ENCODE measurements at places on chromosomes 5 and 9. TPM values are rescaled to one million over a fixed set of nuclear protein-coding genes. Genes with fewer than 3 reads are reported as not detected.

DNA sequence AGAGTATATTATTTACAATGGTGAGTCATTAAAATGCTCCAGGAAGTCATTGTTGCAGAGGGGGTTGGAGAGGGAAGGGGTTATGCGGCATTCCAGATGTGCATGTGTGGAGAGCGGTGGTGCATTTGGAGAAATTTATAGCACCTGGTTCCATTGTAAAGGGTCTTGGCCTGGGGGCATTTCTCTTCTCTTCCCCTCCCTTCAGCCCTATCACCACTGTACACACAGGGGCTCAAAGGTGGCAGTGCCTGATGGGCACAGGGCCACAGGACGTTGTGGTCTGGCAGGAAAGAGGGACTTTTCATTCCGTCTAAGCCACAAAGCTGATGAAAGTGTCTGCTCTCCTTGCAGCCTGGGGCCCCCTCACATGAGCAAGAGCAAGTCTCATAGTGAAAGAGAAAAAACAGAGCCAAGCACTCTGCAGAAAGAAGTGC, 442.4 kb upstream of the ZNF462 start:
- DNase-seq: no peak
- no peaks in the 10 kb centered on the region for H3K36me3 ChIP-seq
- H3K27ac ChIP-seq: no peak overlapping the region
- H3K4me1 ChIP-seq: no peaks in the 10 kb centered on the region

- H3K4me1 ChIP-seq: no peaks in the 10 kb centered on the region
- H3K36me3 ChIP-seq: no peaks in the 10 kb centered on the region
- no peak overlapping the region for H3K27ac ChIP-seq
- H3K4me3 ChIP-seq: no peak overlapping the region
- no peaks in the 10 kb centered on the region for H3K27me3 ChIP-seq
These were observed 171.5 kb upstream of the ATP10B start for GRCh38 chr5:161023551-161023950.

DNA sequence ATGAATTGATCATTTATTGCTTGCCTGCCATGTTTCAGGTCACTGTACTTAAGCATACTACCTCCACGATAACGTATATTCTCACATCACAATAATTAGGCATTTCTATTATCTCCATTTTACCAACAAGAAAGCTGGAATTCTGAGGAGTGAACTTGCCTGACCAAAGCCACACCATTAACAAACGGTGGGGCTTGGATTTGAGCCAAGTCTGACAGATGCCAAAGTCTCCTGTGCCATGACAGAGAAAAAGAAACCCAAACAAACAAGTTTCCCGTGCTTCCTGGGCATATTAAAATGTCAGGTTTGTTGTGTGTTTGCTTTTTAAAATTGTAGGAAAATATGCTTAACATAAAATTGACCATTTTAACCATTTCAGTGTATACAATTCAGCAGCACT, 40.8 kb upstream of the KCNV2 start:
- DNase-seq: no peak
- no peaks in the 10 kb centered on the region for H3K36me3 ChIP-seq
- H3K4me3 ChIP-seq: no peak overlapping the region
- no peaks in the 10 kb centered on the region for H3K4me1 ChIP-seq
- H3K27ac ChIP-seq: no peak overlapping the region
- H3K27me3 ChIP-seq: no peaks in the 10 kb centered on the region

GRCh38 chr9:99635032-99635431, 186.7 kb upstream of the NR4A3 start:
- H3K4me3 ChIP-seq: no peak overlapping the region
- no peaks in the 10 kb centered on the region for H3K27me3 ChIP-seq
- H3K4me1 ChIP-seq: no peaks in the 10 kb centered on the region
- H3K27ac ChIP-seq: no peak overlapping the region

- H3K4me1 ChIP-seq: no peaks in the 10 kb centered on the region
- H3K27me3 ChIP-seq: no peaks in the 10 kb centered on the region
- no peaks in the 10 kb centered on the region for H3K36me3 ChIP-seq
- DNase-seq: no peak
These were observed 35.2 kb upstream of the IRX4 start for GRCh38 chr5:1917830-1918487.

The WHRN gene
- total RNA-seq: 7.4 TPM

The EPB41L4A gene
- 4.6 TPM for total RNA-seq

The FAM81B gene
- total RNA-seq: not detected

The UNC13B gene
- total RNA-seq: 51.7 TPM

The COL23A1 gene
- 5.9 TPM for total RNA-seq
